ENCODE measurements at places on chromosomes 1 and 21.

- DNase-seq = no peak
These were observed 32.2 kb downstream of the CACHD1 start for GRCh38 chr1:64502083-64502482.

DNA sequence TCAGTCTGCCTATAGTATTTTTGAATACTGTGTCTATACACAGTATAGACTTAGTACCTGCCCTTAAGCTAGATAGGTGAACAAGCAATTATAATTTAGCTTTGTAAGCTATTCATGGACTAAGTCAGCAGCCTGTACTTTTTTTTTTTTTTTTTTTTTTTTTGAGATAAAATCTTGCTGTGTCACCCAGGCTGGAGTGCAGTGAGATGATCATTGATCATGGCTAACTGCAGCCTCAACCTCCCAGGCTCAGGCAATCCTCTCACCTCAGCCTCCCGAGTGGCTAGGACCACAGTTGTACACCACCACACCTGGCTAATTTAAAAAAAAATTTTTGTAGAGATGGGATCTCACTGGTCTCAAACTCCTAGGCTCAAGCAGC, 17.3 kb downstream of the ITSN1 start:
- no peak for DNase-seq

GRCh38 chr1:247043406-247043805, 35.2 kb downstream of the ZNF670 start:
- no peak for DNase-seq

DNA sequence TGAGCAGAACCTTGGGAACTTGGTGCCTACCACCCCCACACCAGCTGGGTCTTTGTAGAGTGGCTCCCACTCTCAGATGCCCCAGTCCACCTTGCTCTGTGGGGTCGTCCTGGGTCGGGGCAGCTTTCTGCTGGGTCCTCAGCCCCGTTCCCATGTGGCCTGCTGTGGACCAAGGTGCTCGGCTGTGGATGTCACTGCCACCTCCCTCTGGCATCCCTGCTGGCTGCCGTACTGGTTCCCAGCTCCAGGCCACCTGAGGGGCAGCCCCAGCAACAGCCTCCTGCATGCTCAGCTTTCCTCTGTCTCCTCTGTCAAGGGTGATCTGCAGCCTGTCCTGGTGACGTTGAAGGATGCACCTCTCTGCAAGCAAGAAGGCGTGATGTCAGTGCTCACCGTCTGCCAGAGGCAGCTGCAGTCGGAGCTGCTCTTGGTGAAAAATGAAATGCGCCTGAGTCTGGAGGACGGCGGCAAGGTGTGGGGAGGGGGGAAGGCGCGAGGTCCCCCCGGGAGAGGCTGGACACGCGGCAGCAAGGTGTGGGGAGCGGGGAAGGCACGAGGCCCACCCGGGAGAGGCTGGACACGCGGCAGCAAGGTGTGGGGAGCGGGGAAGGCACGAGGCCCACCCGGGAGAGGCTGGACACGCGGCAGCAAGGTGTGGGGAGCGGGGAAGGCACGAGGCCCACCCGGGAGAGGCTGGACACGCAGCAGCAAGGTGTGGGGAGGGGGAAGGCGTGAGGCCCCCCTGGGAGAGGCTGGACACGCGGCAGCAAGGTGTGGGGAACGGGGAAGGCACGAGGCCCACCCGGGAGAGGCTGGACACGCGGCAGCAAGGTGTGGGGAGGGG, 45.9 kb upstream of the DIP2A start:
- no peak for DNase-seq

DNA sequence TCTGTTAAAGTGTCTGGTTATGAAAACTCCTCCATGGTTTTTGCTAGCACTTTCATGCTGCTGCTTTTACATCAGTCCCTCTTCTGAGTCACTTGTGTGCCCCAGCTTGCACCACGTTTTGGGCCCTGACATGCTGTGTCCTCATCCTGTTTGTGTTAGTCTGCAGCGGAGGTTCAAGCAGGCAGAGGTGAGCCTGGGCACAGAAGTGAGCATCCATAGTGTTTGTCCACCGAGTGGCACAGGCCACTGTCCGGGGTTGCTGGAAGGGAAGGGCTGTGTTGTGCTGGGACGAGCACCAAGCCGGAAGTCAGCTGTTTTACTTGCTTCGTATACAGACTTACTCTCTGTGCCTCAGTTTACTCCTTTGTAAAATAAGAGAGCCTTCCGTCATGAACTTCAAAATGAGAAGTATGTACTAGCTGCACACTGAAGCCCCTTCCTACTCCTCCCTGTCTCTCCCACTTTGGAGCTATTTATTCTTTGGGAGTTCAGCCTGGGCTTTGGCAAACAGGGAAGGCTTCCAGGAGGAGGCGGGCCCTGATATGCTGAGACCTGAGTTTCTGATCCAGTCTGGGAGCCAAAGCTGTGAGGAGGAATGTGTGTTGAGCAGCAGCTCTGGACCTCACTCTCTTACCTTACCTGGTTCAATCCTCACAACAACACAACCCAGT, 10.7 kb upstream of the LAPTM5 start:
- DNase-seq = no peak

- no peak for DNase-seq
These were observed 195.7 kb upstream of the RAB4A start for GRCh38 chr1:229075217-229075616.

DNA sequence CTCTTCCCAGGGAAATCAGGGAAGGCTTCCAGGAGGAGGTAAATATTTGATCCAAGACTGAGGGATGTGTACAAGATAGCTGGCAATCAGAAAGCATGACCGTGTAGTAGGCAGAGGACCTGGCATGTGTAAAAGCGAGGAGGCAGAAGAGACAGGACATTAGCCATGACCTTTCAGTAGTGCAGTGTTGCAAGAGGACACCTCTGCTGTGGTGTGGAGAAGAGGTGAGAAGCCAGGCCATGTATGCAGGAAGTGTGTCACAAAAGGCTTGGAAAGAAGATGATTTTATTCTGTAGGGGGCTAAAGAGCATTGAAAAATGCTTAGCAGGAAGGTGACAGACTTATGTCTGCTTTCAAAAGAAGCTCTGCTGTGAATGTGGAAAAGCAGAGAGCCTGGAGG, 381.0 kb downstream of the ZP4 start:
- DNase-seq = no peak

DNA sequence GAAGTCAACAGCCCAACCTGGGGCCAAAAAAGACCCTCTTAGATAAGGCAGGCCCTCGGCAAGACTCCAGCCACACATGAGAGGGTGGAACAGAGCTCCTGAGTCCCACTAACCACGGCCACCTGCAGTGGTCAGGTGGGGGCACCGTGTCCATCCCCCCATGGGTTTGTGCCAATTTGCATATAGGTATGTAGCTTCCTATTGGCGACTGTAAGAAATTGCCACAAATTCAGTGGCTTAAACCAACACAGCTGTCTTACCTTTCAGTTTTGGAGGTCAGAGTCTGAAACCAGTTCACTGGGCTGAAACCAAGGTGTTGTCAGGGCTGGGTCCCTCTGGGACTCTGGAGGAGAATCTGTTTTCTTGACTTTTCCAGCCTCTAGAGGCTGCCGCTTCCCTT, 59.3 kb downstream of the COL18A1 start:
- no peak for DNase-seq

DNA sequence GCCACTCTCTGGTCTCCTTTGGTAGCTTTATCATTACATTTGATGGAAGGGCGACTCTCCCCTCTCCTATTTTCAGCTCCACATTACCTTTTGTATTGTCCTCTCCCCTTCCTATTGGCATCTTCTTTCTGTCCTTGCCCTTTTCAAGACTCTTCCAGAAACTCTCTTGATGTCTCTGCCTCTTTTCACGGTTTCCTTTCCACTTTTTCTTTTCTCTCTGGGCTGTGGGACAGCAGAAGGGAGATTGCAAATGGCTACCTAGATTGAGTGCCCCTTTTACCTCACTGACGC, 17.5 kb downstream of the IER5 start:
- DNase-seq = no peak

GRCh38 chr1:168335500-168335899, 54.8 kb downstream of the TBX19 start:
- no peak for DNase-seq
